ENCODE measurements at places on chromosomes 6 and 20.
A peak's percentile ranks its signal among the peaks of the same experiment; 100 is the strongest.

- no peak for DNase-seq
Observed at GRCh38 chr6:37392821-37393220, 39.0 kb downstream of the RNF8 start.

GRCh38 chr6:27757307-27757706, 154.9 kb downstream of the OR2B2 start:
- DNase-seq, result no peak

GRCh38 chr6:132341646-132342045, 59.6 kb downstream of the MOXD1 start:
- DNase-seq, result no peak

GRCh38 chr6:107642095-107642860, 152.4 kb downstream of the SOBP start:
- no peak for DNase-seq

DNA sequence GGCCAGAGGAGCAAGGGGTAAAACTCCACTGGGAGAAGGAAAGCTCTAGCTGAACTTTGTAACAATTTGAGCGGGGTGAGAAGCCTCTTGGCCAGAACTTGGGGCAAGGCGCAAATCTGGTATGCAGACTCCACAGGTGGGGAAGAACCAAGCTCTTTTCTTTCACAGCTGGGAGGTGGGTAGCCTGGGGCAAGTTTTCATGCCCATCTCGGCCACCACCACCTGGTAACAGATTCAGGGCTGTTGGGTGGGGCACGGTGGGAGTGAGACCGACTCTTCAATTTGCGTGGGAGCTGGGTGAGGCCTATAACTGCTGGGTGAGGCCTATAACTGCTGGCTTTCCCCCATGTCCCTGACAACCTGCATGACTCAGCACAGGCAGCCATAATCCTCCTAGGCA, 37.5 kb downstream of the SDHAF4 start:
- no peak for DNase-seq

- DNase-seq, result no peak
Observed at GRCh38 chr6:13242178-13242577, 86.2 kb downstream of the TBC1D7 start.

- no peak for DNase-seq
Observed at GRCh38 chr20:35327074-35327976, 35.1 kb upstream of the FAM83C start.

- DNase-seq, result no peak
Observed at GRCh38 chr6:36692861-36693702, 4.5 kb upstream of the RAB44 start.

GRCh38 chr6:69865126-69865525, 1.2 kb upstream of the COL19A1 start:
- DNase-seq, result no peak

GRCh38 chr6:169853196-169854082, 102.0 kb downstream of the ERMARD start:
- DNase-seq, result no peak

- DNase-seq, result no peak
Observed at GRCh38 chr20:41406353-41406752, 39.7 kb upstream of the EMILIN3 start.

- no peak for DNase-seq
Observed at GRCh38 chr20:38812182-38812581, 6.7 kb downstream of the PPP1R16B start.

- DNase-seq, result no peak
Observed at GRCh38 chr6:151290877-151291721, 51.3 kb downstream of the AKAP12 start.

- DNase-seq, result no peak
Observed at GRCh38 chr20:49273696-49274277, 4.1 kb downstream of the ZNFX1 start.

GRCh38 chr6:130959951-130960350, 103.1 kb downstream of the EPB41L2 start:
- DNase-seq, result no peak

DNA sequence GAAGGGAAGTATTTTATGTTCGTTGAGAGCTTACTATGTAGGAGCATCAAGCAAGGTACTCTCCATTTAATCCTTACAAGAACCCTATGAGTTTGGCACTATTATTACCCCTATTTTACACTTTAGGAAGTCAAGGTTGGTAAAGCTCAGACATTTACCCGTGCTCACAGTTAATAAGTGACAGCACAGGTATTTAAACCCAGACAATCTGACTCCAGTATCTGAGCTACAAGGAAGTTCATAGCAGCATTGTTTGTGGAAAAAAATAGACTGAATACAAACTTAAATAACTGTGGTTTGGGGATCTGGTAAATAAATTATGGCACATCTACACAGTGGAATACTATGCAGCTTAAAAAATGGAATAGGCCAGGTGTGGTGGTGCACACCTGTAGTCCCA, 21.2 kb upstream of the GMNN start:
- DNase-seq, result no peak

- no peak for DNase-seq
Observed at GRCh38 chr6:169847141-169847674, 95.8 kb downstream of the ERMARD start.

DNA sequence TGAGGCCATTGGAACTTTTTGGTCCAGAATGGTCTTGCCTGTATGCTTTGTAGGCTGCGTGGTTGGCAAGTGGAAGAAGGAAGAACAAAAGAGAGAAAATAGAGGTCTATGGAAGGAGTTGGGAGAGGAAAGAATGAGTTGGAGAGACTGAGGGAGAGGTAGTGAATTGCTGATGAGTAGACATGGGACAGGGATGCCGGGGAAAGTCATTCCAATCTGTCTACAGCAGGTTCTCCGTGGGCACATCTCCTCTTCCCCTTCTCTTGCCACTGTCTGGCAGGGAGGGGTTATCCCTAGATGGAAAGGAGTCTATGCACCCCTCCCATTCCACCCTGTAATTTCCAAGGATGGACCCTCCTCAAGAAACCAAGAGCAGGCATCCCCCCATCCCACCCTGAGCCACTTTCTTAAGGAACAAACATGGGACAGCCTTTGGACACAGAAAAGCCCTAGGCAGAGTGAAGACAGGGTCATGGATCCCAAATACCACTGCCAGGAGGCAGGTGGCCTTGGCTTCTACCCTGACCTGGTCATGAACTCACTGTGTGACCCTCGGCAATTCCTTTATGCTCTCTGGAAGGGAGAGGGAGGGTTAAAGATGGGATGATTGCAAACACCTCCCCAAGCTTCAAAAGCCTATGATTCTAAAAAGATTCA, 196.9 kb downstream of the LRFN2 start:
- no peak for DNase-seq

DNA sequence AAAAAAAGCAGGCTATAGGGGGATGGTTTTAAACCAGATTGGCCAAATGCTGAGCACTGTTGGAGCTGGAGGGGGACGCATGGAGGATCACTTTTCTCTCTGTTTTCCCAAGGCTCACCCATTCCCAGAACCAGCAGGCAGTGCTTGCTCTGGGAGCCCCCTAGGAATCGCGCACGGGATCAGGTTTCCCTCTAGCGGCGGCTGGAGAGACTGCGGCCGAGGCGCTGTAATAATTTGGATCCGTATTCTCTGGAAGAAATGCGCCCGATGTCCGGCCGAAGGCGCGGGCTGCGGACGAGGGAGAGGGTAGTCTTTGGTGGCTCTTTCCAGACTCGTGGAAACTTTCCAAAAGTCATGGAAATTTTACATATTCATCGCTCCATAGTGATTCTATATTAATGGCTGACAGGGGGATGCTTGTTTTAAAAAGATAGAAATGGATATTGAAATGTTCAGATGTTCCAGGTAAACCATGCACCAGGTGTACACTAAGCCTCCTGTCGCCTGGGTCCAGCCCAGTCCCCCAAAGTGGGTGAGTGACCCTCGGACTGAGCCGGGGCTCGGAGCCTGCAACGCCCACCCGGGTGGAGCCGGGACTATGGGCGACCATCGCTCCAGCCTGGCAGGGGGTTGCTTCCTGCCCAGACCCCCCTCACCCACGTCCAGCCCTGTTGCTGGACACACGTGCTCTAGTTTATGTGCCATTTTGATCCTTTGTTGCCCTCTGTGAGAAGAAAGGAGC, 78.7 kb upstream of the PHACTR3 start:
- peak; percentile 8 for DNase-seq
